Mesendoderm (in vitro differentiated cells): ENCODE measurements at places on chromosomes 5 and 9.
A peak's percentile ranks its signal among the peaks of the same experiment; 100 is the strongest.

DNA sequence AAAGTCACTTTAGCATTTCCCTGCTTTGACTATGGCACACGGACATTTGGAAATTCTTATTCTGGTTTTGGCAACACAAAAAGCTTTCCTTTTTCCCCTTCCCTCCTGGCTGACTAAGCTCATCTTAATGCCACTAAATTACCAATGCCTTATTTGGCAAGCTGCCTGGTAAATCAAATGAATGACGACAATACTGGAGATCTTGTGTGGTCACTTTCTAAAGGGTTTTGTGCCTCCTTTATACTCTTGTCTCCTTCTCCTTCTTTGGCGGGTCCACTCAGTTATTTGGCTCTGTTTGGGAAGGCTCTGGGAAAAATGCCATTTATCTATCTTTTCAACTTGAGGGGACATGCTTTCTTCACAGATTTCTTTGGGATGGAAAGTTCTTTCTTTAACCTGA is 34.9 kb downstream of the SH3GL2 start:
- DNase-seq: no peak

DNA sequence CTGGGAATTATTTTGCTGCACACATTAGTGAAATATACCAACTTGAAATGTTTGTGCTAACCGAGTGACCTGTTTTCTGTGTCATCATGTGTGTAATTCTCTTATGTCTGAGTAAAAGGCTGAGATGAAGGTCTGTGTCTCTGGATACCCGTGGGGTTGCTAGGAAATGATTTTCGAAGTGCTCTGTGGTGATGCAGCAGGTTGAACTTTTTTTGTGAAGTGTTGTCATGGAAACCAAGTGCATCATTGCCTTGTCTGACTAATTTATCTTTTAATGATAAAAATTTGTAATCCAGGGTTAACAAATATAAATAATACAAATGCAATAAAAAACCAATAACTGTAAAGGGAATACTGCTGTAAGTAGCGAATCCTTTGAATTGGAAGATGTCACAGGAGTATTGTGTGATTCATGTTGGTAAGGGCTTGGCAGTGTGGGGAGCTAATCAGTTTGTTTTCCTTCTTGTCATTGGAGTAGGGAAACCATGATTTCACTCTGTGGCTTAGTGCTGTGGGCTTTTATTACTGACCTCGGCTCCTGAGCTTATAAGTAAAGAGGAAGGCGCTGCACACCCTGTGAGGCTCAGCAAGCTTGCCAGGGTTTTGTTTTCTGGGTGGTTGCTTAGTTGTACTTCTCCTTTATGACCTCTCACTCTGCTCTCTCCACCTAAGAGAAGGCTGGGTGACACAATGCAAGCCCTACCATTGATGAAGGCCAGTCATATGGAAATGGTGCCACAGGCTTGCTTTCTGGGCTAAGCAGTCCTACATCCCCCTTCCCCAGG is 22.3 kb downstream of the PDE8B start:
- no peak for DNase-seq

DNA sequence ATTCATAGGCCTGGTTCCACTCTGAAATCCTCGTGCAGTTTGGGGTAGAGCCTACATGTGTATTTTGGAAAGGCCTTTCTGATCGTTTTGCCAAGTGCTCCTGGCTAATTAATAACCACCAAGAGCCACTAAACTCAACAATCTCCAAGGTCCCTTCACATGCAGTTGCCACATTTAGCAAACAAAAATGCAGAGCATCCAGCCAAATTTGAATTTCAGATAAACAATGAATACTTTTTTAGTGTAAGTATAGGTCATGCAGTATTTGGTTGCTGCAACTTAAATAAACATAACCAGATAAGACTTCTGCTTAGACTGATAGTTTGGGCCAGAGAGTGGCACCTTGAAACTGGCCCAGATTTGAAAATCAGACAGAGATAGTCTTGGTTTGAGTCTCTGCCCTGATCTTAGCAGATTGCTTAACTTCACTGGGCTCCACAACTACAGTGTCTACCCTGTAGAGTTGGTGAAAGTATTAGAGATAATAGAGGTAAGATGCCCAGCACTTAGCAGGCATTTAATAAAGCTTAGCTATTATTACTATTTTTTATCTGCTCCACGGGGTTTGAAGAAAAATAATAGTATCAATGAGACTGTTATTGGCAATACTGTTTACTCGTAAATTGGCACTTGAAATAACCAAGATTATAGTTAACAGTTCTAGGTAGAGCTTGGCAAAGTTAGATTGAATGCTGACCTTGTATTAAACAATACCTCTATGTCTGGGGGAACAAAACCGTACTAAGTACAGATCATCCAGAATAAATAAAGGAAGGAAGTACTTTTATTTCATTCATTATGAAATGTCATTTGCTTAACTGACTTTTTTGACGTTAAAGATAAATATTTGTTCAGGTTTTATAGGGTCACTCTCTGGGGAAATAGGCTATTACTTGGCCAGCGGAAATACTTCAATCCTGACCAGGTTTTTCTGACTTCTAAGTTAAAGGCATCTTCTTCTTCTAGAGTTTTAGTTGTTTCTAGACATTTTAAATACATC is 274.8 kb downstream of the DOCK8 start:
- no peak for DNase-seq

GRCh38 chr9:77598991-77599390 is 49.1 kb downstream of the GNA14 start:
- no peak for DNase-seq

DNA sequence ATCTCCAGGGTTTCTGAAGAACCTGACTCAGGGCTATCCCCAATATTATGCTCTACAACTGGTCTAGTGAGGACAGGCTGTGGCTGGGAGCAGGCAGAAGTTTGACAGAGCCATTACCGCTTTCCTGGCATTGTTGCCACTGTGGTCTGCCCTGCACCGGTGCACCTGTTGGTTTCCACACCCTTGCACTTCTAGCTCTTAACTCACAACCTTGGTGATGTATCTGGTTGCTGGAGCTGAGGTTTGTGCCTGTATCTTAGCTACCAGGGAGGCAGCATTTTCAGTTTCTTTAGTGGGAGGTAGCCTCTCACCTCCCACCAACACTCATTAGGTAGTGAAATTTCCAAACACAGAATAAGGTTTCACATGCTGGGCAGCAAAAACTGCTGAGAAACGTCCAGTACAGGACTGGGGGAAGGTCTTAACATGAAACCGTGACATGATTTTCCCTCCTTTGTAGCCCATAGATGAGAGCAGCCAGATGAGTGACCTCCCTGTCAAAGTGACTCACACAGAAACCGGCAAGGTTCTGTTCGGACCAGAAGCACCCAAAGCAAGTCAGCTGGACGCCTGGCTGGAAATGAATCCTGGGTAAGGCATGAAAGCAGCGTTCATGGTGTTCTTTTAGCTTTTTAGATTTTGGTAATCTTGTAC is 57.7 kb downstream of the SMARCA2 start:
- no peak for DNase-seq

GRCh38 chr5:103256178-103256577 is 2.4 kb upstream of the MACIR start:
- peak; percentile 26 for DNase-seq

- peak; percentile 70 for DNase-seq
Observed at GRCh38 chr5:10201223-10201868, 48.3 kb downstream of the ATPSCKMT start.

- no peak for DNase-seq
Observed at GRCh38 chr5:138686668-138687067, 66.6 kb upstream of the CTNNA1 start.

DNA sequence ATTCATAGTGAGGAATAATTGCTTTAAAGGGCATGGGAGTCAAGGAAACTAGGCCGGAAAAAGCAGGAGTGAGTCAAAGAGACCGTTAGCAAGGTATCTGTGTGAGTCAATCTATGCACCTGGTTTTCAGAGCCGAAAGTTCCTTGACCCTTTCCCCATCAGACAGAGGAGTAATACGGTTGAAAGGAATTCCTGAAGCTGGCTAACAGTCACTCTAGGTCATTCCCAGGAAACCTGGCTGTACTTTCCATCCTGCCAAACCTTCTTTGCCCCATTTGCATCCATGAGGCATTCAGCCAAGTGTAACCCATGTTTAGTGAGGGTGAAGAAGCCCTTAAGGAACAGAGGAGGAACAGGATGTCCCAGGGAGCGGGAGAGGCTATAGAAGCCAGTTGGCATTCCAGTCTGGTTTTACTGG is 16.2 kb downstream of the RBM18 start:
- DNase-seq: no peak

DNA sequence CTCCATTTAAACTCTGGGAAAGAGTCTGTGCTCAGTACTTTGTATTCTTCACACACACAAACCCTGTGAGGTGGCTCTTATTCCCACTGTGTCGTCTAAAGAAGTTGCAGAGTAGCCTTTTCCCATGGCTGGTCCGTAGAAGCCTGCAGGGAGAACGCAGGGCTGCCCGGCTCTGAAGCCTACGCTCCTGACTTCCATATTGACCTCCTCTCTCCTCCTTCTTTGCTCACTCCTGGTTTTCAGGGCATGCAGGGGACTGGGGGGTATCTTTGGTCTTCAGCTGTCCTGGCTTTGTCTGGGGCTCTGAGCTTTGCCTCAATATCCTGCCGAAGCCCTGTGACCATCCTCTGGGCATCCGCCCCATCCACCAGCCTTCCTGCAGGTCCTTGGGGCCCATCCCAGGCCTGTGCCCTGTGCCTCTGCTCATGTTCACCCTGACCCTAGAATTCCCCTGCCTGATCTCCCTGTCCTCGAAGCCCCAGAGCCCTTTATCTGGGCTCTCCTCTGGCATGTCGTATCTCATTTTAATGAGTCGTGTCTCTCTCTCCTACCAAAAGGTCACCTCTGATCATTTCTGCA is 83.8 kb upstream of the FSTL4 start:
- DNase-seq: no peak

GRCh38 chr5:37212096-37212495 is 37.1 kb downstream of the CPLANE1 start:
- DNase-seq: peak; percentile 17

DNA sequence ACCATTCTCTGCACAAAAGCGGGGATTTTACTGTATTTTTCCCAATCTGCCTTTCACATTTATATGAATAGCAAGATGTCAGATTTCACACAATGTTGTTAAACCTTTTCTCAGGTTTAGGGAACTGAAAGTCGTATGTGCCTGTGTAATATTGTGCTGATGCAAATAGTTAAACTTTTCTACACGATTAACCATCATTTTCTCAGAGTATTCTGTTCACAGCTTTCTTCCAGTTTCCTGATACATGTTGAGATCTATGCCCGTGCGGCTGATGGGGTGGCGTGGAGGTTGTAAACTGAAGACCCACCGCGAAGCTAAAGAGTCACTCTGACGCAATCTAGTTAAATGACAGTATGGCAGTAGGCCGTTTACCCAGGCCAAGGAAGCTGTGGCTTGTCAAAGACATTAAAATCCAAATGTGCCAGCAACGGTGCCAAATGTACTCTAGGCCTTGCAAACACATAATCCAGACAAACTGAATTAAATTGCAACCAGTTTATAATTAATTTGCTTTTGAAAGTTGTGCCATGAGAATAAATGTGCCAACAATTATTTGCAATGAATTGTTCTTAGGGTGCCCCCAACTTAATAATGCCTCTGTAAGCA is 145.7 kb downstream of the EBF1 start:
- no peak for DNase-seq

GRCh38 chr5:74433896-74434829 is 206.4 kb downstream of the ENC1 start:
- DNase-seq: peak; percentile 62

GRCh38 chr9:33105959-33106358 is 29.5 kb upstream of the SMU1 start:
- DNase-seq: no peak

- no peak for DNase-seq
Observed at GRCh38 chr5:180130291-180130869, 58.8 kb upstream of the RNF130 start.

DNA sequence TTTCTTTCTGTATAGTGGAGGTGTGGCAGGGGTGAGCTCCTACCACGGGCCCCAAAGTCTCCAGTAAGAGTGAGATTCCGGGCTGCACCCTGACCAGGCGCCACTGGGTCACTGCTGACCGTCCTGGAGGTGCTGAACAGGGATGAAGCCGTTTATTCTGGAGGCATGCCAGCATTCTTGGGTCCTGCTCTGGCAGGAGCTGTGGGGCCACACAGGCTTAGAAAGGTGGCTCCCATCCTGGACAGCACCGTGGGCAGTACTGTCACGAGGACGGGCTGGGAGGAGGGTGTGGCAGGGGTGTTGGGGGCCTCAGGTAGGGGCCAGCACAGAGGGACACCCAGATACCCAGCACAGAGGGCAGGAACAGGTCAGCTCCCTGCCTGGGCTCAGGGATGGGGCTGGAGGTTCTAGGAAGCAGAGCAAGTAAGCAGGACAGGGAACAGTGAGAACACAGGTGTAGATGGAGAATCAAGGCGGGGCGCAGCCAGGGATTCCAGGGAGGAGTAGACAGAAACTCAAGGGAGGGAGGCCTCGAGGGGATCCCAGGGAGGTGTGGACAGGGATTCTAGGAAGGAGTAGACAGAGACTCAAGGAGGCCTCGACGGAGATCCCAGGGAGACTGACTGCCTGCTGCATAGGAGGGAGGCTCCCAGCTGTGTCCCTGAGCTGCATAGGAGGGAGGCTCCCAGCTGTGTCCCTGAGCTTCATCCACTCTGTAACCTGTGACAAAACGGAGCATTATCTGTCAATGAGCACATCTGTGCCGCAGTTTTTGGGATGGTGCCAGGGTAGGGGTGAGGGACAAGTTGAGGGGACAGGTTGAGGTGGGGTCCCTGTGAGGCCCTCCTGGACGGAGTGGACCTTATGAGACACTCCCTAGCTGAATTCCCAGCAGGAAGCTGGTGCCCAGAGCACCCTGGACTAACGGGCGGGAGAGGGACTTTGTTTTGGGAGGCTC is 1.1 kb upstream of the PLEKHG4B start:
- DNase-seq: peak; percentile 37

DNA sequence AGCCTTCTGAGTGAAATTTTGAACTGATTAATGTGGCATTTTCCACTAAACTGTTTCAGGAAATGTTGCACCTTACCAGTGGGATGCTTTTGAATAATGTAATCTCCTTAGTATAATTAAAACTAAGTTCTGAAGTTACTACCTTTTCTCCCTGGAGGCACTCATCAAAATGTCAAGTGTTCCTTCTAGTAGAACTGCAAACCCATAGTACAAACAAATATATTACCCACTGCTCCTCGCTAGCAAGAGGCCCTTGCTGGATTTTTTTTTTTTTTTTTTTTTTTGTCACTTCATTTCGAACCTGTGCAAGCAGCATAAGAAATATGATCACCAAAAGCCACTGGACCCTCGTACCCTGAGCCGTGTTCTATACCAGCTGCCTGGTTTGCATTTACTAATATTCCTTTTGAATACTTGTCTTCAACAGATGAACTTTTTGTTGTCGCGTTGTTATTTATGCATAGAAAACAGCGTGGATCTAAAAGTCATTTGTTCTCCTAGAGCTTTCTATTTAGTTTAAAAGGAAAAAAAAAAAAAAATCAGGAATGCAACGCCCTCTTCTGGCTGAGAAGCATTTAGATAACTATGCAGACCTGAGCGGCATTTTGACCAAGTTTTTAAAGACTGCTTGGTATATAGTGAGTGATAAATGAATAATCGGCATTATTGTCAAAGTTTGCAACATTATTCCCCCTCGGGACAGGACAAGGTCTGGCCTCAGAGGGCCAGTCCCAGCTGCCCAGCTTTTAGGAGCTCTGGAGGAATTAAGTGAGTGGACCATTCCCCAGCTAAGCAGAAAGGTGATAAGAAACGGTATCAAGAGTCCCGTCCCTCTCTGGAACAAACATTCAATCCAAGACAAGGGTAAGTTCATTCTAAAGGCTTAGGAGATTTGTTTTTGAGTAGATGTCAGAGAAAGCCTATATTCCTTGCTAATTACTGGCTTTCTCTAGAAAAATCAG is 162.5 kb upstream of the KIF2A start:
- peak; percentile 58 for DNase-seq
